HCEC 1CT (cell line): ENCODE measurements at places on chromosomes 16 and 17.
A peak's percentile ranks its signal among the peaks of the same experiment; 100 is the strongest.

- no peak for DNase-seq
Measured at GRCh38 chr16:90078579-90078895, 1.4 kb upstream of the PRDM7 start.

DNA sequence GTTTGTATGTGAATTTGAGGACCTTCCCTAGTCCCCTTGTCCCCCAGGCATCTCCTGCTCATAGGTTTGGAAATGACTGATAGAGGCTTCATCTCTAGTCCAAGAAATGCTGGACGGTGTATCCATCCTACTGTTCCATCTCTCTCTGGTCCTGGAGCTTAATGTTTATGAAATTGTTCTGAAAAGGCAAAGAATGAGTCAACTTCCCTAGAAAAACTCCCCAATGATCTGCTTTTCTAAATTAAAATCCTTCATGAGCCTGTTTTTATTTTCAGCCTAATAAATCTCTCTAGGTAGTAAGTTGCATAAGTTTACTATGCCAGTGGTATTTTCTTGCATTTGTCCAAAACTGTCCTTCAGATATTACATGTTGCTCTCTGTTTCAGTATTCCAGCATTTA lies 2.1 kb upstream of the IGSF6 start:
- DNase-seq, result no peak

DNA sequence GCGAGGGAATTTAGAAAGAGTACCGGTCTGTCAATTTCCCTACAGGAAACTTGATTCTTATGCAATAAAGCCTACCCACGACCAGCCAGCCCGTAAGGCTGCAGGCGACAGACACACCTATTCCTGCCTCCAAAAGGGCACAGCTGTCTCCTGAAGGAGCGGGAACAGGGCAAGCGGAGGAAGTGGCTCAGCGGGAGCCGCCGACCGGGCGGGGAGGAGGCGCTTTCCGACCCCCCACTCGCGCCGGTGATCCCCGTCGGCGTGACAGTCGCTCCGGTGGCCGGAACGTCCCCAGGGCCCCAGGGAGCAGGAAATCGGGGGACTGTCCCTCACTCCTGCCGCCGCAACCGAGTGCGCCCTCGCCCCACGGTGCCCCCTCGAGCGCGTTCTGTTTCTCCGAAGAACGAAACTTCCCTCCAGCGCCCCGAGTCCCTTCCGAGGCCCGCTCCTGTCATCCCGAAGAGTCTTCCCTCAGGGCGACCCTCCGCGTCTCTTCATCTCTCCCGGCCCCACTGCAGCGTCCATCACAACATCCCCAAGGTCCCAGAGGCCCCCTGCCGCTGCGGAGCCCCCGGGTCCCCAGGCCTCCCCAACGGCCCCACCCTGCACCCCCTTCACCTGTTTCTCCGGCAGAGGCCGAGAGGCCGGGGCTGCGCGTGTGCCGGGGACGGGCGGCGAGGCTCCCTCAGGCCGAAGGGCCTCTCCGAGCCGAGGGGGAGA lies 421 bp downstream of the STAT3 start:
- peak; percentile 29 for DNase-seq

- peak; percentile 14 for DNase-seq
Measured at GRCh38 chr17:38735161-38735997, 5.2 kb downstream of the CISD3 start.

DNA sequence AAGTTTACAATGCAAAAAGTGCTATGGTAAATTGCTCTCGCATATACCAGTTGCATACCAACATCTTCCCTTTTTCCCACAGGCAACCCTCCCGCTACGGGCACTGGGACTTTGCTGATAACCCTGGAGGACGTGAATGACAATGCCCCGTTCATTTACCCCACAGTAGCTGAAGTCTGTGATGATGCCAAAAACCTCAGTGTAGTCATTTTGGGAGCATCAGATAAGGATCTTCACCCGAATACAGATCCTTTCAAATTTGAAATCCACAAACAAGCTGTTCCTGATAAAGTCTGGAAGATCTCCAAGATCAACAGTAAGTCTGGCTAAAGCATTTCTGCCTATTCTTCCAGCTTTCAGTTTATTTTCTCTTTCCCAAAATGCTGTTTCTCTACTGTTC lies 27.9 kb upstream of the HSBP1 start:
- DNase-seq, result no peak

DNA sequence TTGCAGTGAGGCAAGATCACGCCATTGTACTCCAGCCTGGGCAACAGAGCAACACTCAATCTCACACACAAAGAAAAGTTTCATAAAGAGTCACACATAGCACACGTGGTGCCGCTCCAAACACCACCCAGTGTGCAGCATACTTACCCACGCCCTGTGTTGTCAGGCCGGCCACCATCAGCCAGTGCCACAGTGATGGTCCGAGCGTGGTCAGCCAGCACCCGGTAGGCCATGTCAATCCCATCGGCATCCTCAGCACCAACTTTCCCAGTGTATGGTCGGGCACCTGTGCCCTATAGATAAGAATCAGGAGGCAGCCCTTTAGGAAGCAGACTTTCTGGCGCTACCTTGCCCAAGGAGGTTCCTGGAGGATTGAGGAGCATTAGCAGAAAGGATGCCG lies 17.7 kb upstream of the EXOSC6 start:
- no peak for DNase-seq

- no peak for DNase-seq
Measured at GRCh38 chr16:1534021-1535020, 855 bp downstream of the TMEM204 start.

GRCh38 chr16:49489686-49490320 lies 116.2 kb downstream of the C16orf78 start:
- no peak for DNase-seq

DNA sequence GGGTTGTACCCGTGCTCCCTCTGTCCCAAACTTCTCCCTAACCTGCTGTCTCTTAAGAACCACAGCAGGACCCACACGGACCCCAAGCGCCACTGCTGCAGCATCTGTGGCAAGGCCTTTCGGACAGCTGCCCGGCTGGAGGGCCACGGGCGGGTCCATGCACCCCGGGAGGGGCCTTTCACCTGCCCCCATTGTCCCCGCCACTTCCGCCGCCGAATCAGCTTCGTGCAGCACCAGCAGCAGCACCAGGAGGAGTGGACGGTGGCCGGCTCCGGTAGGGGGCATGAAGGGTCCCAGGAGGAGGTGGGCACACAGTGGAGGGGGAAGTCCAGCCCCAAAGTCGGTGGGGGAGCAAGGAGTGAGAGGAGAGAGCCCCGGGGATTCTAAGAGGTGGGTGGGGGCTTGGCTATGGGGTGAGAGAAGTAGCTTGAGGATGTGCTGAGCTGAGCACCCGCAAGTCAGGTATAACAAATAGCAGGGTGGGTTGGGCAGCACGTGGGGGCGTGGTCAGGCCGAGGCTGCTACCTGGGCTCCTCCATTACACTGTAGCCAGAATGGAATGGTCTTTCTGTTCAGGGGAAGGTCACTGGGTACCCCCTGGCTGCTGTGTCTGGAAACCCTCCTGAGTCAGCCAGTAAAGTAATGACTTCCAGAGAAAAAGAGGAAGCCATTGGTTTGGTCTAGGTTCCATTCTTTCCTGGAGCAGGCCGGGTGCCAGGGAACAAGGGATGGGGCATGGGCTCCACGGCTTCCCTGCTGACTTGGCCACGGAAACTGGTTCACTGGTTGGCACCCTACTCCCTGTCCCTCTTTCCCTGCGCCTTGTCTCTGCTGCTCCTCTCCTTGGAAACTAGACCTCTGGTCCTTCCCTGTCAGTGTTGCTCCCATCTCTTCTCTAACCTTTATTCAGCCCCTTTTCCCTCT lies 7.1 kb downstream of the PRSS53 start:
- DNase-seq, result no peak

DNA sequence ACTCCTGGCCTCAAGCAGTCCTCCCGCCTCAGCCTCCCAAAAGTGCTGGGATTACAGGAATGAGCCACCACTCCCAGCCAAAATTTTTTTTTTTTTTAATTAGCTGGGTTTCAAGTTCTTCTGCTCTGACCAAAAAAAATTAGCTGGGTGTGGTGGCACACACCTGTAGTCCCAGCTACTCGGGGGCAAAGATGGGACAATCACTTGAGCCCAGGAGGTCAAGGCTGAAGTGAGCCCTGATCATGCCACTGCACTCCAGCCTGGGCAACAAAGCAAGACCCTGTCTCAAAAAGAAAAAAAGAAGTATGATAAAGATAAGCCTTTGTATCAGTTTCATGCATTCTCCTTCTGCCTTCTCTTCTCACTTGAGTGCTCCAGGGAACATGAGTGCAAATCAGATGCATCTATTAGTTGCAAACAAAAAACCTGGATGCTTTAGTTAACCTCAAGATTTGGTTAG lies 1.9 kb downstream of the NQO1 start:
- DNase-seq, result no peak

GRCh38 chr16:30904114-30904780 lies 7.8 kb downstream of the CTF1 start:
- DNase-seq, result no peak

- DNase-seq, result no peak
Measured at GRCh38 chr16:75957870-75958269, 231.6 kb upstream of the CPHXL start.

GRCh38 chr17:36027761-36028160 lies 10.0 kb upstream of the CCL23 start:
- DNase-seq, result no peak

GRCh38 chr16:56350491-56351405 lies 74.6 kb downstream of the AMFR start:
- DNase-seq, result no peak

DNA sequence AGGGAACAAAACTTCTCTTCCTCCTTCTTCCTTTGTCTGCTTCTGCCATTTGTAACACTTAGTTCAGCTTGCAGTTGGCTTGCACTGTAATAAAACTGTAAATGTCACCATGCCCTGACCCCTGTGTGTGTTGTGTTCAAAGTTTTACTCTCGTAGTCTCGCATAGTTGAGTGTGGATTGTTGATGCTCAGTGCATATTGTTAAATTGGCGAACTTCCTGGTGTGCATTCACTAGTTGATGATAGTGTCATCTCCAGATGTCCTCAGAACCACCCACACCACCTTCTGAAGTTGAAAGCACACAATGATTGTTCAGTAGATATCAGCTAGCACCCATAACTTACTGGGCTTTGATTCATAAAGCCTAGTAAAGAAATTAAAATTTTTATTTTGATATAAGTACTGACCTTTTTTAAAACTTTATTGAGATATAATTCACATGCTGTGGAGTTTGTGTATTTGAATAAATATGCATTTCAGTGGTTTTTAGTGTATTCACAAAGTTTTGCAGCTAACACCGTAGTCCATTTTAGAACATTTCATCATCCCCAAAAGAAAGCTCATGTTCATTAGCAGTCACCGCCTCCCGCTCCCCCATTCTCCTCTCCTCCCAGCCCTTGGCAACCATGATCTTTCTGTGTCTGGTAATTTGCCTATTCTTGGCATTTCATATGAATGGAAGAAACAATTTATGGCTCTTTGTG lies 25.0 kb downstream of the USP10 start:
- peak; percentile 24 for DNase-seq

- DNase-seq, result no peak
Measured at GRCh38 chr17:80116276-80116920, 15.0 kb downstream of the GAA start.

- peak; percentile 60 for DNase-seq
Measured at GRCh38 chr17:8223356-8224126, 13.2 kb upstream of the AURKB start.

- no peak for DNase-seq
Measured at GRCh38 chr17:7355053-7355452, at the start of gene TMEM95. Gene TMEM95 (plus strand): TSS chr17:7355156. CDS start chr17:7355205, 49 bp downstream.
